Activated T-cell treated with anti-CD3 and anti-CD28 coated beads, Interleukin-2, amount 50 U/mL, for 24 hours (primary cell): ENCODE measurements at places on chromosomes 7 and 10.

DNA sequence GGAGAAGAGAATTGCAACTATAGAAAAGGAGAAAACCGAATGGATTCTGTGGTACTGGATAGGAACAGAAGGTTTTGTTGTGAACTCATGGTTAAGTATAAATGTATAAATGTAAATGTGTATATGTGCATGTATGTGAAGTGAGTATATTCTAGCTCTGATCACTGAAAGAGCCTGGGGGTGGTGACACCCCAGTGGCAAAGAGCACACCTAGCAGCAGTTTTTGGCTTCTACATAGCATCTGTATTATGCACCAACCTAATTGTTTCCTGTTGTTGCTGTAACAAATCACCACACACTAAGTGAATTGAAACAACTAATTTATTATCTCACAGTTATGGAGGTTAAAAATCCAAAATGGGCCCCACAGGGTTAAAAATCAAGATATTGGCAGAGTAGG is 455.4 kb downstream of the RPS24 start:
- DNase-seq, result no peak

DNA sequence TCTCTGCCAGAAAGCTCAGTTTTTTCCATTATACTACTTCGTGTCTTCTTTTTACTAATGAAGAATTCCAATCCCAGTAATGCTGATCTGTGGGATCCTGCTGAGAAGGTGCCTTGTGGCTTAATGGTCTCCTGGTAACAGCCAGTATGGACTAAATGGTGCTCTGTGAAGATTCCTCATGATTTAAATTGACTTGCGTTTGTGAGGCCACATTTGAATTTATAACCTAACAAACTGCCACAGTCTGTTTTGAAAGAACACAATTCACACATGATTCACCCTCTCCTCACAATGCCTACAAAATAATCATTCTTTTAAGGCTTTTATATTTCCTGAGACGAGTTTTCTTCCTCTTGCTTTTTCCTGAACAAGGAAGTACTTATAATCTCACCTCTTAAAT is 140.0 kb downstream of the MBL2 start:
- DNase-seq, result no peak

DNA sequence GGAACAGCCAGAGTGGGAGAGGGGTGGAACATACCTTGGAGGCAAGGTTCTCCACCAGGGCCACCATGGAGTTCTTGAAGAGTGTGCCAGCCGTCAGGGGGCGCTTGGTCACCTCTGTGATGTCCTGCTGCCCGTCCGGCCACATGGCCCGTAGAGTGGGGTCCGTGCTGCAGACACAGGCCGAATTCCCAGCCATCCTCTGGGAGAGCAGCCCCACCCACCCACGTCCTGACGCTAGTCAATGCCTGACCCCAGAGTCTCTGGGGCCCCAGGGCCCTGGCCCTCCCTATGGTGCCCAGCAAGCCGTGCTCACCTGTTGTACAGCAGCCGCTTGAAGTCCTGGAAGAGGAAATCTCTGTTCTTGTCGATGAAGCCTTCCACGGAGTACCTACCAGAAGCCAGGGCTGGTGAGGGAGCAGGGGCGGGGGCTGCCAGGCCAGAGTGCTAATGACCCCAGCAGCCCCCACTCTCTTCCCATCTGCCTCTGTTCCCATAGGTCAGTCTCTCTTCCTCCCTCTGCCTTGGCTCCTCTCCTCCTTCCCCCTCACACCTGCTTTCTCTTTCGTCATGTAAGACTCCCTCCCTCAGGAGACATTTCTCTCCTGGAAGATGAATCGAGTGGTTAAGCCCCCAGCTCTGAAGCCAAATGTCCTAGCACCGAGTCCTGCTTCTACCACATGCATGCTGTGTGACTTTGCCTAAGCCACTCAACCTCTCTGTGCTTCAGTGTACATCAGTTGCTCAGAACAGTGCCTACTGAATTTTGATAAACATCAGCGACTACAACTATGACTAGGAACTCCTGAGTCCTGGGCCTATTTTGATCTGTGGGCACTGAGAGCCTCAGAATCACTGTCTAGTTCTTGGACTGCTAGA is 11.0 kb downstream of the MYO1G start:
- DNase-seq, result no peak

DNA sequence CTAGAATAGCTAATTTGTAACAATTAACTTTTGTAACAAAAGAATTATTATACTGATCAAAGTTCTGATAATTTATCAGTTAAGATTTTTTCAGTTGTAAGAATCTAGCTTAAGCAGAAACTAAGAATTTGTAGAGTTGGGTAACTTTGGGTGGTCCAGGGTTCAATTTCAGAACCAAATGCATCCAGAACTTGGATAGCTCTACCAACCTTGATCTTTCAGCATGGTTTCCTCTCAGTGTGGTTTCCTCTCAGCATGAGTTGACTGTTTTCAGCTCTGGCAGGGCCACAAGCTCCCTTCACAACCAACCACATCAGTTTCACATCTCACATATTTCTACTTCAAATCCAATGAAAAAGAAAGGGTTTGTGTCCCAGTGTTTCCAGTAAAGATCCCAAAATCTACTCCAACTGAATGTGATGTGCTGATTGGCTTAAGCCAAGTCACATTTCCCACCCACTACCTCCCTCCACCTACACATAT is 3.3 kb upstream of the FAS start:
- no peak for DNase-seq

DNA sequence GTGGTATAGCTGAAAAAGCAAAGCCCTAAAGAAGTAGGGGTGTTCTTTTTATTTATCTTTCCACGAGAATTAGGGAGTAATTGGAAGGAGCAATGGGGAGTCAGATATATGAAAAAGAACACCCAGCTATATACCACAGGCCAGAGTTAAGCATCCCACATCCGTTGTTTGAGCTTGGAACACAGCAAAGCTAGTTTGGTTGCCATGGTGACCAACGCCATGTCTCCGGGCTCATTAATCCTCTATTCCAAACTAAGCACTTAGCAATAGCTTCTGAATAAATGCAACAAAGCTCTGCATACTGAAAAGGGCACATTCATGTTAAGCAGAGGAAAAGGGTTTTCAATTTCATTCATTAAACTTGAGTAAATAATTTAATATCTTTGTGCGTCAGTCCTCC is 23.5 kb downstream of the ASB4 start:
- DNase-seq, result no peak

DNA sequence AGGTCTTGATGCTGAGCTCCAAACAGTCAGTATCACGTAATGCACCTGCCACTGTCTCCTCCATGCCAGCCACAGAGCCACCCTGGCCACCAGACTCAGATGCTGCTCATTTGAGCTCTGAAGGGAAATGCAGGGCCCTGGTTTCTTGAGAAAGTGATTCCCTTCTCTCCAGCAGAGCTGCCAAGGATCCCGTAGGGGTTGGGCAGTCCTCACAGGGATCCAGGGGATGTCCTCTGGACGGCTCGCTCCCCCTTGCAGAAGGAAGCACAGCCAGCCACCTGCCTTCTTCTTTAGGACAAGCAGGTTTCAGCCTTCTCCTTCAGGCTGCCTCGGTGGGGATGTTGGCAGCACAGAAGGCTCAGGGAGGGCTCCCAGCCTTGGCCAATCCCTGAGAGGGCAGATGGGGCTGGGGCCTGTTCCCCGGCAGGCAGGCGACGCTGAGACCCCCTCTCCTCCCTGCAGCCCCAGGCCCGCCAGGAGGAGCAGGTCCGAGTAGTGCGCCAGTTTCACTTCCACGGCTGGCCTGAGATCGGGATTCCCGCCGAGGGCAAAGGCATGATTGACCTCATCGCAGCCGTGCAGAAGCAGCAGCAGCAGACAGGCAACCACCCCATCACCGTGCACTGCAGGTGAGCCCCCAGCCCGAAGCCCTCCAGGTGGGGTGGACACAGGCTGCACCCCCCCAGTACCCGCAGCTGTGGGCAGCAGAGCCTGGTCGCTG is 48.9 kb downstream of the MKI67 start:
- DNase-seq, result no peak

DNA sequence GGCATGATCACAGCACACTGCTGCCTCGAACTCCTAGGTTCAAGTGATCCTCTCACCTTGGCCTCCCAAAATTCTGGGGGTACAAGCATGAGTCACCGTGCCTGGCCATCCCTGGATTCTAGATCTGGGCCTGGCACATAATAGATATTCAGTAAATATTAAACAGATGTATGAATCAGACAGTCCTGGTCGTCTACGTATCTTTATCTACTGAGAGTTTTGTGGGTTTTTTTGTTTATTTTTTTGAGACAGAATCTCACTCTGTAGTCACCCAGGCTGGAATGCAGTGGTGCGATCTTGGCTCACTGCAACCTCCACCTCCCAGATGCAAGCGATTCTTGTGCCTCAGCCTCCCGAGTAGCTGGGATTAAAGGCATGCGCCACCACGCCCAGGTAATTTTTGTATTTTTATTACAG is 24.3 kb upstream of the ITGB1 start:
- no peak for DNase-seq

- peak; percentile 42 for DNase-seq
These were observed 2.0 kb downstream of the HOXA11 start for GRCh38 chr7:27182861-27183681.

DNA sequence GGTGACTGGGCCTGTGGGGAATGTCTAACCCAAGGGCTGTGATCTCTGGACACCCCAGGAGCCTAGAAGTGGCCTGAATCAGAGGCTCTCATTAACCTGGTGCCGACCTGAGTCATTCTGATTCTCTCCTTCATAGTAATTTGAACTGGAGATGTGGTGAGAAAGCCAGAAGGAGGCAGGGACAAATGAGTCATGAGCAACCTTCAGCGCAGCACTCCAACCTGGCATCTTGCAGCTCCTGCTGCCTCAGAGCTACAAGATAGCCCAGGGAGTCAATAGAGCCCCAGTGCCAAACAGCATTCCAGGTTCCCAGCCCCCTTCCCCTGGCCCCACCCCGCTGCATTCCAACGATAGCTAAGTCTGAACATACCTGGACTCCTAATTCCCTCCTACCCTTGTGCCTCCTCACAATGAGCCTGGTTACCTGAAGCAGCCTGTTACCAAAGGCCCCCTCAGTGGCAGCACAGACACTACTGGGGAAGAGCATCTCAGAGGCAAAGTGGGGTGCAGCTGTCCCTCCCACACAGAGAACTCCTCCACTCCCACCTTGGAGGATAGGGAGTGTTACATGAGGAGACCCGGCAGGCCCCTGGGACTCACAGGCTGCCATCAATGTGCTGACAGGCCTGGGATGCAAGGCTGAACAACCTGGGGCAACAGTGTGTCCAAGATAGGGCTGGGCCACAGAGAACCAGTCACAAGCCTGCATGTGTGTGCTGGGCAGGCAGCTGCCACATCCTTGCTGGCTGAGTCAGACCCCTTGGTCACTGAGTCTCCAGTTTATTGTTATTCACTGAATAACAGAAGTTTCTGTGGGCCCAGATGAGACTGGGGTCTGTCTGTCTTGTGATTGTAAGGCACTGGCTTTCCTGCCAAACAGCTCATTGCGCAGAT is 76.8 kb upstream of the LEP start:
- DNase-seq, result no peak

DNA sequence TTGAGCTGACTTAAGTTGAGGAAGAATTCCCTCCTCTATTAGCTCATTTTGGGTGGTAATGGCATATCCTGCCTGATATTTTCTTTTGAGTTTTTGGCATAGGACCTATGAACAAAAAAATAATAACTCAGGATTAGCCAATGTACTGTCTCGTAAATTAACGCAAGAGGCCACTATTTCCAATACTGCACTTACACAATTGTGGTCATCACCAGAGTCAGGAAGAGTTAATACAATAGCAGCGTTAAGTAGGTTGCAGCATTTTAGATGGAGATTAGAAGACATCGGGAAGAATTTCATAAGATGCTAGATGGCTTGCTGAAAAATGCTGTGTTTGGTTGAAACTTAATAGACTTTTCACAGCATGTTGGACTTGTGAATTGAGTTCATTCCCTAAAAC is 36.4 kb downstream of the ANTXRL start:
- DNase-seq, result no peak
